ENCODE measurements at places on chromosomes 5 and 9.

DNA sequence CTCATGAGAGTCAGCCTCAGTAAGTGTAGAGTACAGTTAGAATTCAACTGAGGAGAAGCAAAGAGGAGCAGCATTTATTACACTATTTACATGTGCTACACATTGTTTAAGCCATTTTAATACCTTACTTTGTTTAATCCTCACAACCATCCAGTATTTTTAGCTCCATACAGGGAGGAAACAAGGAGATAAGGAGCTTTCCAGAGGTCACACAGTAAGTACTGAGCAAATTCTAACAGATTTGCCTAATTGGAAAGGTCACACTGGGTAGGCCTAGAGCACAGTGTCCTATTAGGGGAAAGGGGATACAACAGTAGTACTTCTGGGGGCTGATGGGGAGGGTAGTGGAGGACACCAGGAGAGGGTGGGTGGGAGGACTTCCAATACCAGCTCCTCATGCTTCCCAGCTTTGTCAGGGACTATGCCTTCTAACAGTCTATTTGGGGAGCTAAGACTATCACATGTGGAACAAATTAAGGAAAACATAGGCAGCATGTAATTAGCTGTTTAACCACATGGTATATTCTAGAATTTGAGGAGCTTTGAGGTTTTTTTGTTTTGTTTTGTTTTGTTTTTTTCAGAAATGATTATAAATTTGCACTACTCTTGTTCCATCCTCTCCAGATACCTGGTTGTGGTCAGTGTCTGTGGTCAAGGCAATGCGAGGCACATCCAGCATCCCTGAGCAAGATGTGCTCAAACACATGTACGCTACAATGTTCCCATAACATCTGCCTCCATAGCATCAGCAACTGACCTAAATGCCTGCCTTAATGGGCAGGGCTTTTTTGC, 96.0 kb upstream of the SLC12A2 start:
- DNase-seq, result no peak

- no peak for DNase-seq
Measured at GRCh38 chr5:7422316-7423106, 26.6 kb downstream of the ADCY2 start.

DNA sequence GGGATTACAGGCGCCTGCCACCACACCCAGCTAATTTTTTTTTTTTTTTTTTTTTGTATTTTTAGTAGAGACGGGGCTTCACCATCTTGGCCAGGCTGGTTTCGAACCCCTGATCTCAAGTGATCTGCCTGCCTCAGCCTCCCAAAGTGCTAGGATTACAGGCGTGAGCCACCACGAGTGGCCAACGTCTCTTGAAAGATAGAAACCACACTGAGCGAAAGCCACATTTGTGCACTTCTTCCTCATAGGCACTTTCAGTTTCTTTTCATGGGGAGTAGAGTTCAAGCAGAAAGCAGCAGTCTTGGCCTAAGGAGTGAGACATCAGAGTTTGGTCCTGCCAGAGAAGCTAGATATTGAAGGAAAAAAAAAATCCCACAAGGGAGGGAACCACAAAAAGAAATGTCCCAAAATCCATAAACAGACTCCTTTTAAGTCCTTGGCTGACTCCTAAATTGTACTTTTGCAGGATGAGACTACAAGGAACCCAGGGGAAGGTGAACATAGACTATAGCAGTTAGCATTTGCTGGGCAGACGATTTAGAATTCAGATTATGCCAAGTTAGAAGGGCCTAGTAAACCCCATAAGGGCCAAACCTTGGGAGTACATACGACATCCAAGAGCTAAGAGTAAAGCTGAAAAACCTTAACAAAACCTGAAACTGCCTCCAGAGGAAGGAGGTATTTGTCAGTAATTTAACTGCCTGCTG, 43.9 kb upstream of the GLIPR2 start:
- no peak for DNase-seq

DNA sequence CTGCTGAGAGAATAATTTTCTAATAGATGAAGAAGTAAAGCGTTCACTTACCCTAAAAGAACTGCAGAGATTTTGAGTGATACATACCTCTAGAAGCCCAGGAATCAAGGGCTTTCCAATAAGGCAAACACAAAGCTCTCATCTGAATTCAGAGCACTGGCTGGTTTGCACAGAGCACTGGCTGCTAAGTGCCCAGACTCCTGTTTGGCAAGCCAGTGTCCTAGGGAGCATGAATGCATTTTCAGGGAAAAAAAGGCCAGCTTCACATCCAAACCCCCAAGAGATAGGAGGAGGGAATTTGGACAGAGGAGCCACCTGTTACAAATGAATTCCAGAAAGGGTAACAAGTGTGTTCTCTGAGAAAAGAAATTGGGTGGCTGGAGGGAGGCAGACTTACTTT, 65.3 kb downstream of the ARSB start:
- DNase-seq, result no peak

GRCh38 chr9:137458194-137459151, 661 bp downstream of the NSMF start:
- no peak for DNase-seq

GRCh38 chr5:103041071-103041676, 78.8 kb downstream of the GIN1 start:
- peak; percentile 2 for DNase-seq

DNA sequence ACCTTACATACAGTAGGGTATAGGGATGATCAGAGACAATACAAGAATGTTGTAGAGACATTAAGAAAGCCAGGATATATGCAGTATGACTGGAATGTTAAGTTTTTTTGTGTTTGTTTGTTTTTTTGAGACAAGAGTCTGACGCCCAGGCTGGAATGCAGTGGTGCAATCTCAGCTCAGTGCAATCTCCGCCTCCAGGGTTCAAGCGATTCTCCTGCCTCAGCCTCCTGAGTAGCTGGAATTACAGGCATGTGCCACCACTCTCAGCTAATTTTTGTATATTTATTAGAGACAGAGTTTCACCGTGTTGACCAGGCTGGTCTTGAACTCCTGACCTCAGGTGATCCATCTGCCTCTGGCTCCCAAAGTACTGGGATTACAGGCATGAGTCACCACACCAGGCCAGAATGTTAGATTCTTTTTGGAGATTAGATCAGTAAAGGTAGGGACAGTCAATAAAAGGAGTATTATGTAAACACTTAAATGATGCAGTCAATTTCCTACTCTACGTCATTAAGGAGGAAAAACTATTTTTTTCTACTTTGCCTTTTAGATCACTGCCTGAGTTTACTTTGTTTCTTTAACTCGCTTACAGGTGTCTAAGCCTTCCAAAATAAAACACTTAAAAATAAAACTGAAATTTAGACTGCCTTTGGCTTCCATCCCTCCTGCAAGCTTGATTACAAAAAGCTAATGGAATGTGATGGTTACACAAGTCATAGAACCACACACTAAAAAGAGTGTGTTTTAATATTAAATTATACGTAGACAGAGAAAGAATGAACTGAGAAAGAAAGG, 6.8 kb upstream of the HNRNPA0 start:
- DNase-seq, result no peak

DNA sequence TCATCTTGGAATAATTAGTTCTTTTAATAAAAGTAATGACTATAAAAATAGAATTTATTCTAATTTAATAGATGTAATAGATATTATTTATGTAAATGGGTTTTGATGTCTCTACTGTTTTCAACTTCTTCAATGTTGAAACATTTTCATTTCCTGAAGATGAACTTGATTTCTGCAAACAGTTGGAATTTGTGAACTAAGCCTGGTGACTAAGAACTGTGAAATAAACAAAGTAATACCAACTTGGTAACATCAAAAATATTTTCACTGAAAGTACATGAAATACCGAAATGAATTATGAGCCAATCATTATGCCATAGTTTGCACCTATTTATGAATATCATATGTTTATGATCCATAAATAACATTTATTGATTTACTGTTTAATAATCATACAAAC, 143.8 kb upstream of the FGF10 start:
- no peak for DNase-seq

GRCh38 chr9:26802921-26803320, 89.7 kb downstream of the CAAP1 start:
- DNase-seq, result no peak

DNA sequence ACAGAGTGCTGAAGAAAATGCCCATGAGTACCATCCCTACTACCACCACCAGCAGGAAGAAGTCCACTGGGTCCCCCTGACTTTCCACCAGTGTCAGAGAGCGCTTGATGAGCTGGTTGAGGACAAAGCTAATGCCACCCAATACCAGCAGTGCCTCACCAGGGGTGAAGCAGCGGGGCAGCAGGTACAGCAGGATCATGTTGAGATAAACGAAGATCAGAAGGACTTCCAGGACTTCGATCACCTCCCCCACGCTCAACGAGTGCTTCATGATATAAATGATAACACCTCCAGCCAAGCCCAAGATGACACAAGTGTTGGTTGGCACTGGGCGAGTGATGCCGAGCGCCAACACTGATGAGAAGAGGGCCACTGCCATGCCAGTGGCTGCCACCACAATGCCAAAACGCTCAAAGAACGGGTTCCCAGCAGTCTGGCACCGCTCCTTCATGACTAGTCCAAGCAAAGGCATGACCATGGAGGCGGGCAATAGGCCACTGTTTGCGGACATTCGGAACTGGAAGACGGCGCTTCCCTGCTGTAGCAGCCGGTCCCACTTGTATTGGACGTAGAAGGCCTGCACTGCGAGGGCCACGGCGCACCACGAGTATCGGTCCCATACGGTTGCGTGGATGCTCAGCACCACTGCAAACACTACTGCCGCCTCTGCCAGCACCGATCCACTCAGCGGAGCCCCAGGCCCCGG, 679 bp downstream of the DOLK start:
- DNase-seq, result no peak

- no peak for DNase-seq
Measured at GRCh38 chr5:88656221-88656950, 226.6 kb downstream of the MEF2C start.

GRCh38 chr9:107755246-107755645, 265.7 kb upstream of the KLF4 start:
- no peak for DNase-seq

GRCh38 chr9:90987566-90987965, 185.9 kb downstream of the SYK start:
- DNase-seq, result no peak

DNA sequence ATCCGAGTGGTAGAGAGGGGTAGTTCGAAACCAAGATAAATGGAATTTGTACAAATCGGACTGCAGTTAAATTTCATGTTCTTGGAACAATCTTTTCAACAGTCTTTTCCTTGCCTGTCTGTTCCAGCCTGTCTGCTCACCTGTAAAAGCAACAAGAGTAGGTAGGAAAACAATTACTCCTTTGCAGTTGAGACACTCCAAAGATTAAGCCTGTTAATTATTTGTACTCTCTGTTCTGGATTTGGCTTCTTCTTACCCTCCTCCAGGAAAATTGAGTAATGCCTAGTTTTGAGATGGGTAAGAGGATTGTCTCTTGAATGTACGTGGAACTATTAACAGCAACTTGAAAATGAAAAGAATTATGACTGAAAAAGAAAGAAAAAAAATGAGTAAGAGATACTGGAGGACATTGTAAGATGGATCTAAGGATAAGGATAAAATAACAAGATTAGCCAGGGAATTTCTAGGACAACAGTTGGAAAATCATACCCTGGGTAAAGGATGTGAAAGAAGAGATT, 24.3 kb downstream of the SPAAR start:
- no peak for DNase-seq

GRCh38 chr5:164573397-164573796, 1068.0 kb downstream of the MAT2B start:
- no peak for DNase-seq

DNA sequence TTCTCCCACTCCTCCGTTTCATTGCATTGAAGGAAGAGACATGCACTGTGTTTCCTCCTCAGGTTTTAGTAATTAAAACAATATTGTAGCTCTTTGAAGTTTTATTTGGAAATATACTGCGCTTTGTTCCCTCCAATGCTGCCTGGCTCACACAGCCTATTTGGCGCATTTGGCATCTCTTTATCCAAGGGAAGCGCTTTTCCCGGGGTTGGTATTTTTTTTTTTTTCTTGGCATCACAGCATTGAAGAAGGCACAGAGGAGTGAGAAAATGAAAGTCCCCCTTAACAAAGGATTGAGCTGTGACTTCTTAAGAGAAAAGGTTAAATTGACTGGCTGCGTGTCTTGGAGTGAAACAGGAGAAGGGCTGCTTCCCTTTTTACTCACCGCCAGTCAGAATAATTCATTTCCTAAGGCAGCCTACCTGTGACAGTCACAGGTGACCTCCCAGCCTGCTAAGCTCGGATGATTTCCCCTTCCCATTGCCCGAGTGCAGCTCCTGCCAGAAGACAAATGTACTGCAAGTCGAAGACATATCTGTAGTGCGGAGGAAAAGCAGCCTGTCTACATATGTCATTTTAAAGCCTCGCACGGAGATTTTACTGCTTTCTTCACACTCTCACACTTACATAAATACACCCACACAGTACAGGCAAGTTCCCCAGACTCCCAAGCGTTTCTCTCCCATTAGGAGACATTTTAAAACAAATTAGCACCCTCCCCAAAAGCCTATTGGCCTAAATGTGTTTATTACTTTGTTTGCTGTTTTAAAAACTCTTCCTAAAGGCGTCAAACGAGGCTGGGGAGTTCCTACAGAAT, 665.5 kb upstream of the ZNF608 start:
- DNase-seq, result no peak

DNA sequence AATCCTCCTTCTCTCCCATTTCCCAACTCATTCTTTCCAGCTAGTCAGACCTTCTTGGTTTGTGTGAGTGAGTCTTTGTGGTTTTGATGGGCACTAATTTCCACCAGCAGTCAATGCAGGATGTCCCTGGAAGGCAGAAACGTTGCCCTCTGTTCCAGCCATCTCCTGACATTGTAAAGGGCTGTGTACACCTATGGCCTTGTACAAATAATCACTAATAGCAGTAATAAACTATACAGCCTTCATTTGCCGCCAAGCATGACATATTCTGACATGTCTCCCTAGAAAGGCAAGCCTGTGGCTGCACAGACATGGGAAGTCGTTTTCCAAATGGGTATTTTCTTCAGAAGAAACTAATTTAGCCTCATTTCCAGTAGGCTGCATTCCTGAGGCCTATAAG, 18.4 kb upstream of the DENND1A start:
- no peak for DNase-seq

DNA sequence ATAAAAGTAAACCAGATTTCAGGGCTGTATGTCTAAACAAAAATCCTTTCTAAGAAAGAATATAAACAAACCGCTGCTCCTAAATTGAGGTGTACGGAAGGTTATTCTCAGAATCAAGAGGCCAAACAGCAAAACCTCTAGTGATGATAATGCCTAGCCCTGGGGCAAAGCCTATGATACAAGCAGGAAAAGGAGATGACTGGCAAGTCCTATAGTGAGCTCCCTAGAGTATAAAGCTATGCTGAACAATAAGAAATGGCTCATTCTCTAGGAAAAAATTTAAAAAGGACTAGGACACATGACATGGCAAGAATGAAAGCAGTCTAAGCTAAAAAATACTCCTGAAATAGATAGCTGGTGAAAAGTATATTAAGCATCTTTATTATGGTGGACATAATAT, 187.1 kb downstream of the BNC2 start:
- no peak for DNase-seq

Measured in NCI-H2081 treated with DMSO at 0.1 percent for 48 hours (cell line).